Activated CD4-positive, alpha-beta memory T cell treated with anti-CD3 and anti-CD28 coated beads, Interleukin-2, amount 10 ng/mL, durations not matched to agents 7 days and 5 days (primary cell): ENCODE measurements at places on chromosomes 2 and 18.

DNA sequence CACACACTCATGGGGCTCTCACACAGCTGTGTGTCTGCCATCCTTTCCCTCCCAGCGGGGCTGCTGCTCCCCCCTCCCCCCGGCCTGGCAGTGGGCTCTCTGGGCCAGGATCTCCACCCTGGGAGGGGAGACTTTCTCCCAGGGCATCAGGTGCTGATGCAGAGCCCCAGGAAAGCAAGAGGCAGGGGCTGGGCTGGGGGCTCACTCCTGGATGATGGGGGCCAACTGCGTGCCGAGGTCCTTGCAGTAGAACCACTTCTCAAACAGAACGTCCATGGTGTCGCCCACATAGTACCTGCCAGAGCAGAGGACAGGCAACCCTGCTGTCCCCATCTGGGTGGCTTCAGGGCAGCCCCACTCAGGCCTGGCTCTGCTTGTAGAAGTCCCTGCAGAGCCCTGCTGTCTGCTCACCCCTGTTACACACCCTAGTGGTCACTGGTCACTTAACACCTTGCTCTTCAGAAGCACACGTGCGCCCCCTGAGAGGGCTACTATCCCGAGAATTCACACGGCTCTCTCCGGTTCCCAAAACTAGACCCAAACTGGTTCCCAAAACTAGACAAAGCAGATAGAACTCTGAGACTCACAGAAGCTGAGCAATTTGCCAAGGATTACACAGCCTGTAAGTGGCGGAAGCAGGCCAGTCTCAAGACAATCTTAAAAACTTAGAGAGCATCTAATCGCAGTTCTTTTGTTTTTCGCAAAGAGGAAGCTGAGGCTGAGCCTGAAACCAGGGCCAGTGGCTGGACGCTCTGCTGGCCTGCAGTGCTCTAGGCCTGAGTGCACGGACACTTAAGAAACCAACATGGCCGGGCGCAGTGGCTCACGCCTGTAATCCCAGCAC is 6.6 kb upstream of the OXER1 start:
- no peaks in the 10 kb centered on the region for H3K4me1 ChIP-seq
- DNase-seq, result no peak
- H3K4me3 ChIP-seq, result no peak overlapping the region
- H3K36me3 ChIP-seq, result no peaks in the 10 kb centered on the region
- H3K27me3 ChIP-seq, result no peaks in the 10 kb centered on the region
- H3K27ac ChIP-seq, result no peak overlapping the region

GRCh38 chr2:17979707-17980106 is 101.2 kb downstream of the KCNS3 start:
- H3K4me3 ChIP-seq, result no peak overlapping the region
- no peaks in the 10 kb centered on the region for H3K27me3 ChIP-seq
- H3K4me1 ChIP-seq, result no peaks in the 10 kb centered on the region
- no peaks in the 10 kb centered on the region for H3K36me3 ChIP-seq
- no peak overlapping the region for H3K27ac ChIP-seq

GRCh38 chr18:29588446-29589100 is 1411.6 kb upstream of the CDH2 start:
- H3K4me3 ChIP-seq, result no peak overlapping the region
- no peak for DNase-seq
- no peaks in the 10 kb centered on the region for H3K36me3 ChIP-seq
- H3K27ac ChIP-seq, result no peak overlapping the region
- no peaks in the 10 kb centered on the region for H3K27me3 ChIP-seq

- no peak overlapping the region for H3K4me3 ChIP-seq
- H3K27ac ChIP-seq, result no peak overlapping the region
- no peaks in the 10 kb centered on the region for H3K36me3 ChIP-seq
- no peak for DNase-seq
- peaks cover 3% of the 10 kb centered on the region for H3K4me1 ChIP-seq
Measured at GRCh38 chr18:46677611-46678010, 20.6 kb upstream of the LOXHD1 start.

DNA sequence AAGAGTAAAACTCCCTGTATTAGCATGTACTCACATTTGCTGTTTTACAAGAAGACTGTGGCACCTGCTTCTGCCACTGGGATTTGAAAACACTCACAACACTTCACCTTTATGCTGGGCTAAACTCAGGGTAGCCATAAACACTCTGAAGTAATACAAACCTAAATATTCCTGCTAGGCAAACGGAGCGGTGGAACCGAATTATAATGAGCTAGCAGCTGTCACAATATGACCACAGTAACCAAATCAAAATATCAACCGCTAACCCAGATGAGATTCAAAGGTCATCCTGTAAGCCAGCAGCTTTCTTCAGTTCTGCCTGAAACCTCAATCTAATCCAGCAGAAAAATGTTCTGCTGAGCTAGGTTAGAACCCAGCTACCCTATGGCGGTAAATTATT is 132.1 kb downstream of the TCF4 start:
- H3K27ac ChIP-seq, result no peak overlapping the region
- H3K4me3 ChIP-seq, result no peak overlapping the region
- H3K4me1 ChIP-seq, result no peaks in the 10 kb centered on the region
- no peaks in the 10 kb centered on the region for H3K36me3 ChIP-seq
- no peaks in the 10 kb centered on the region for H3K27me3 ChIP-seq

- no peak overlapping the region for H3K4me3 ChIP-seq
- no peaks in the 10 kb centered on the region for H3K27me3 ChIP-seq
- no peak for DNase-seq
- H3K27ac ChIP-seq, result no peak overlapping the region
Measured at GRCh38 chr2:56197816-56198215, 14.0 kb downstream of the CCDC85A start.
